ENCODE measurements at places on chromosomes 6 and 20.
A peak's percentile ranks its signal among the peaks of the same experiment; 100 is the strongest.

DNA sequence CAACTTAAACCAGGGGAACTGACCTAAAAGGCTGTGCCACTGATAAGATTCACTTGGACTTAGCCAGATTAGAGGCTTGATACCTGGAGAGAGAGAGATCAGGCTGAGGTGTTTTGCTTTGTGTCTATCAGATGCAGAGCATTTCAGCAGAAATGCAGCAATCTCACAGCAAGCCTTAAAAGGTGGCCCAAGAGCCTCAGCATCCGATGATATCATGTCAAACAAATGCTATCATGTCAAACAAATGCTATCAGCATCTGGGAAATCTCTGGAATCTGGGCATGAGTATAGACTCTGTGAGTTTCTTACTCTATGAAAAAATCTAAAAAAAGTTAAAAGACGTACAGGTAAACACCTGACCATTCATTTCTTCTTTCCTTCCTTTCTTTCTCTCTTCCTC lies 718.9 kb downstream of the EYS start:
- DNase-seq: no peak

- no peak for DNase-seq
Observed at GRCh38 chr6:21134356-21134755, 459.2 kb upstream of the SOX4 start.

GRCh38 chr6:11218538-11219399 lies 13.7 kb downstream of the NEDD9 start:
- DNase-seq: peak; percentile 63

DNA sequence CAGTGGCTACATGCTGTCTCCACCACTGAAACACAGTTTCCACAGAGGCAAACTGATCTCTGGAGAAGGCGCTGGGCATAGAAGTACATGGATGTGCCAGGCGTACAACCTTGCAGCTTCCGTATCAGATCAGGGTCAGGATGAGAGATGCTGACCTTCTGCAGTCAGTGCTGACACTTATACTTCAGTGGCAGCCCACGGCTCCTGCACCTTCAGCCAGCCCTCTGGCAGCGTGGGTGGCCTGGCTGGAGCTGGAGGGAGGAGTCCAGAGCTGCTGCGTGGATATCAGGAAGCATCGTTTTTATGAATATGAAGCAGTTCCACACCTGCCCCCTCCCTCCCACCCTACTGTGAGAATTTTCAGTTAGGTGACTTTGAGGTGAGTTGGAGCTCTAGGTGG lies 149.3 kb downstream of the CFAP61 start:
- DNase-seq: peak; percentile 9

GRCh38 chr6:87575423-87575822 lies 14.4 kb downstream of the RARS2 start:
- DNase-seq: no peak

DNA sequence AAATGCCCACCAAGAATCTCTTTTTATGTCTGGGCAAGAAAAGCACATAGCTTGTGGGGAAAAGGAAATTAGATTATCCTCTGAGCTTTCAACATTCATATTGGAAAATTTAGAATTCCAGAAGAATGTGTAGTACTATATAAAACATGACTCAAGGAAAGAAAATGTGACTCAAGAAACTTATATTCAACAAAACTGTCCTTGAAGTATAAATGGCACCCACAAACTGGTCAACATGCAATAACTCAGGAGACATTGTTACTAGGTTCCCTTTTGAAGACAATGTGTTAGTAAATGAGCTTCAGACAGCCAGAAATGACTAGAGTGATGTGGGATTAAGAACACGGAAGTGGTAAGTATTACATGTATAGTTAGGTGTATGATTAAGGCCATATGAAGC lies 26.1 kb upstream of the TINAG start:
- no peak for DNase-seq

- no peak for DNase-seq
Observed at GRCh38 chr20:37375227-37375626, 29.3 kb downstream of the SRC start.

DNA sequence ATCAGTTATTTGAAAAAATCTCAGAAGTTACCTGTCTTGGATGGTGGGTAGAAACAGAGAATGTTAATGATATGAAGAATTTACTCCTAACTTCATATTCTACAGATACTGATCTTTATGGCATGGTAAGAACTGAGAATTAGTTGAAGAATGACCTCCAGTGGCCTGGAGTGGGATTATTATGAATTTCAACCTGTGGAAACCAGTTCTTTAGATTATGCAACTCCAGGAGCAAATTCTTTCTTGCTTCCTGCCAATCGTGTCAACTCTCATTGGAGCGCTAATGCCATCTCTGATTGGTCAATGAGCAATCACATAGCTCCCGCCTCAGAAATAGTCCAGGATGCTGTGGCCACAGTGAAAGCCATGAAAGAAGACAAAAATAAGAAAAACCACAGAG lies 40.6 kb downstream of the LYRM2 start:
- DNase-seq: peak; percentile 18

DNA sequence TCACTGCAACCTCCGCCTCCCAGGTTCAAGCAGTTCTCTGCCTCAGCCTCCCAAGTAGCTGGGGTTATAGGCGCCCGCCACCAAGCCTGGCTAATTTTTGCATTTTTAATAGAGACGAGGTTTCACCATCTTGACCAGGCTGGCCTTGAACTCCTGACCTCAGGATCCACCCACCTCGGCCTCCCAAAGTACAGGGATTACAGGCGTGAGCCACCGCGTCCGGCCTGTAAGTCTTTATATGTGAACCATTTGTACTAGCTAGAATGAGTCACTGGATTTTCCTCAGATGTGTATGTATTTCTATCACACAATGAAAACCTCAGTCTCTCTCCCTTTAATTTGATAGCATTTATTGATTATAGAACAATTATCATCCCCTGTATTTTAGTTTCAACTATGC lies 34.0 kb downstream of the ITCH start:
- no peak for DNase-seq

- DNase-seq: no peak
Observed at GRCh38 chr20:17712201-17712600, 12.4 kb downstream of the BANF2 start.

Measured in suppressor macrophage treated with lipopolysaccharide for 1 hour (primary cell).